ENCODE measurements at places on chromosomes 1 and 21.

- no peak overlapping the region for H3K27ac ChIP-seq
- H3K4me1 ChIP-seq, result no peaks in the 10 kb centered on the region
- no peaks in the 10 kb centered on the region for H3K27me3 ChIP-seq
These were observed 69.5 kb upstream of the KCND3 start for GRCh38 chr1:112058815-112059450.

DNA sequence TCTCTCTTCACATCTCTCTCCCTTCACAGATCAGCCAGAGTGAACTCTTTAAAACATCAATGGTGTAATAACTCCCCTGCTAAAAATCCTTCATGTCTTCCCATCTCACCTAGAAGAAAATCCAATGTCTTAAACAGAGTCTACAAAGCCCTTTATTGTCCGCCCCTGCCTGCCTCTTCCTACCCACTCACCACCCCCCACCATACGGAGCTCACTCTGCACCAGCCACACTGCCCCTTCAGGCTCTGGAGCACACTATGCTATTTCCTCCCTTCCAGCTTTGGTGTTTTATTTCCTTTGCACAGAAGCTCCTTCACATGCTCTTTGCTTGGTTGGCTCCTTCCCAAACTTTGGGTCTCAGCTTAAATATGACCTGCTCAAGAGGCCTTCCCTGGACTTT is 10.2 kb downstream of the CAMK1G start:
- no peak for DNase-seq
- H3K36me3 ChIP-seq, result no peaks in the 10 kb centered on the region
- H3K27me3 ChIP-seq, result no peaks in the 10 kb centered on the region
- H3K4me1 ChIP-seq, result no peaks in the 10 kb centered on the region

DNA sequence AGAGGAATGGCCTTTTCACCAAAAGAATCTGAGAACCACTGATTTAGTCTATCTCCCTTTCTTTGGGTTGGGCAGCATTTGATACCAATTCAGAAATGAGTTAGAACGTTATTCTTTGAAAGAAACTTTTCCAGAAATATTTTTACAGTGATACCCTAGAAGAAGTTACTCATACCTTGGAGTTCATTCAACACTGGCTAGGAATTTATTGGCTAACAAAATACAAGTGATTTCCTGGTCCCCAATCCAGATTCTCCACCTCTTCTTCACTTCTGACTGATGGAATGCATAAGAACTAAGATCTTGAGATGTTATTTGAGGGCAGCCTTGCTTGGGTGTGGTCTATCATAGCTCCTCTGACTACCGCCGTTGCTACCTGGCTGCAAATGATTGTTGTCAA is 9.4 kb downstream of the C1orf162 start:
- H3K27ac ChIP-seq, result no peak overlapping the region
- H3K36me3 ChIP-seq, result no peaks in the 10 kb centered on the region
- DNase-seq, result no peak
- peaks cover 7% of the 10 kb centered on the region for H3K4me1 ChIP-seq
- no peak overlapping the region for H3K4me3 ChIP-seq
- H3K27me3 ChIP-seq, result no peaks in the 10 kb centered on the region

- H3K4me3 ChIP-seq, result no peak overlapping the region
- no peaks in the 10 kb centered on the region for H3K27me3 ChIP-seq
- H3K4me1 ChIP-seq, result no peaks in the 10 kb centered on the region
- H3K36me3 ChIP-seq, result no peaks in the 10 kb centered on the region
- no peak for DNase-seq
These were observed 45.4 kb downstream of the C1orf185 start for GRCh38 chr1:51147394-51147793.
